NCI-H524 (cell line): ENCODE measurements at places on chromosomes 4 and X.
A peak's percentile ranks its signal among the peaks of the same experiment; 100 is the strongest.

GRCh38 chrX:50000937-50001542 lies 78.6 kb downstream of the CLCN5 start:
- no peak for DNase-seq

GRCh38 chr4:186472948-186473347 lies 82.4 kb downstream of the MTNR1A start:
- DNase-seq: no peak

DNA sequence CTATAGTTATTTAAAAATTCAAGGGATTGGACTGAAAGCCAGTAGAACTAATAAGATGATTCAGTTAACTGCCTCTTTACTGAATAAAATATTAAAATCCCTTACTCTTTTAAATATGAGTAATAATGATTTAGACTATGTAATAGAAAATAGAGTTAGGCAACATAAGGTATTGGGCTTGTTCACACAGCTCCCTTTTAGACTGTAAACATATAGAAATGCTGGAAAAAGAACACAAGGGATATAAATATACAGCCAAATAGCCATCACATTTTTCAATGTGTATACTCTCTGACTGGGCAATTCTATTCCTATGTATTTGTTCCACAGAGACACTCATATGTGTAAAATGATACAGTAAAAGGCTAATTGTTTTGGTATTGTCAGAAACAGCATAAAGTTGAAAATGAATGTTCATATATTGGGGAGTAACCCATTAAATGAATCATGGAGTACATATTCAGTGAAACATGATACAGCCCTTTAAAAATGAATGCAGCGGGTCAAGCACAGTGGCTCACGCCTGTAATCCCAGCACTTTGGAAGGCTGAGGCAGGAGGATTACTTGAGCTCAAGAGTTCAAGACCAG lies 129.8 kb downstream of the TBC1D19 start:
- DNase-seq: no peak

- no peak for DNase-seq
Measured at GRCh38 chrX:28278251-28278650, 297.0 kb upstream of the DCAF8L1 start.

- DNase-seq: no peak
Measured at GRCh38 chrX:122439831-122440230, 744.2 kb upstream of the GRIA3 start.

DNA sequence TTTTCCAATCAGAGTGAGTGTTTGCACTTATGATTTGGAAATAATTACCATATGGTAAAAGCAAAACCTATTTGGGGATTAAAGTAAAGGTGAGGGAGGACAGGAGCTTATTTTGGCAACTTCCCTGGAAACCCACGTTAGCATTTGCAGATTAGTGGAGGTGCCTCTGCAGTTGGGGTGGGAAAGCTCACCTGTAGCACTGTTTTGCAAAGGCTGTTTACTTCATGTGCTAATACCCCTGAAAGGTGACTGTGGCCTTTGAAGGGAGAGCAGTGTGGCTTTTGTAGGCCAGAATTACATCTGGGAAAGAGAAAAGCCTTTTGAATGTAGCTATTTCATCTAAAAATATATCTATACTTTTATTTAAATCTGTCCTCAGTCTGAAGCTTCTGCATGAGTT lies 9.4 kb downstream of the SUPT20HL1 start:
- no peak for DNase-seq

DNA sequence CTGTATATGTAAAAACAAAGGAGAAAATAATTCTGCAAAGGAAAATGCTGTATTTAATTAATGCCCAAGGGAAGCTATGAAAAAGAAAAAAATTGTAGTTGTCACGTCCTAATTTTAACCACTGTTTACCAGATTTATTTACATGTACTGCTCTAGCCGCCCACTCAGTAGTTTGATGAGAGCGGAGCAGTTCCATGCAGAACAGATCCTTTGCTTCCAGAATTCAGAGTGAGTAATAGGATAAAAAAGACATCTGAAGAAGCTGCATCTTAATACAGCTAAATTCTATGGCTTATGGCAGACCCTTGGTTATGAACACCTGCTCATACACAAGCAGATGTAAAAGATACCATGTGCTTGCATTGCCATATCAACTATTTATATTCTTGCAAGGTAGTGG lies 287.0 kb downstream of the GASK1B start:
- DNase-seq: no peak

DNA sequence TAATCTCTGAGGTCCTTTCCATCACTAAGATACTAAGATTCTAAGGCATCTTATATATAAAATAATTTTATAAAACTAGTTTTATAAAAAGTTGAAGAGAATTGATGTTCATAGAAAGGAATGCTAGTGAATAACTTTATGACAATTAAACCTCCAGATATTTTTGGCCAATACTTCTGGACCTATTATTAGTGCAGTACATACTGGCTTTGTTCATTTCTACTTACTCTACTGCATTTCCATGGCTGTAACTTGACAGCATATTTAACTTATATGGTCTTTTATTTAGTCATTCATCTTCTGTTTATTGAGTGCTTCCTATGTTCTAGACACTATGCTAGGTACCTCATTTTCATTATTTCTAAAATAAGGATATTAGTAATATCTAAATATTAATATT lies 6.8 kb upstream of the USP53 start:
- DNase-seq: no peak

DNA sequence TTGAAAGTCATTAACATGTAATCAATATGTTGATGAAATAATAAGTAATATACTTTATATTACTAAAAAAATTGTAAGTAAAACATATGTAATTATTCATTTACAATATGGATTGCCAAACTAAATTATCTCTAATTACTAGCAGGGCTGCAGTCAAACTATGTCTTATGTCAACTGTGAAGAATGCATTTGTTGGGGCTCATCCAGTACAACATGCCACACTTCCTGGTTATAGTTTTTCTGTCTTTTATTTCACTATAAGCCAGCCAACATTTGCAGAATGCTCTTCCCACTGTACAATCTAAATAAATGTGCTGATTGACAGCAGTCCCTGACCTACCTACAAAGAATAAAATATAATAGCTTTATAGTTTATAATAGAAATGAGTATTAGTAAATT lies 975.4 kb upstream of the NDST4 start:
- no peak for DNase-seq

- DNase-seq: peak; percentile 6
Measured at GRCh38 chrX:36867143-36867542, 141.0 kb upstream of the FAM47C start.

GRCh38 chr4:8280158-8280875 lies 10.8 kb downstream of the HTRA3 start:
- DNase-seq: no peak

DNA sequence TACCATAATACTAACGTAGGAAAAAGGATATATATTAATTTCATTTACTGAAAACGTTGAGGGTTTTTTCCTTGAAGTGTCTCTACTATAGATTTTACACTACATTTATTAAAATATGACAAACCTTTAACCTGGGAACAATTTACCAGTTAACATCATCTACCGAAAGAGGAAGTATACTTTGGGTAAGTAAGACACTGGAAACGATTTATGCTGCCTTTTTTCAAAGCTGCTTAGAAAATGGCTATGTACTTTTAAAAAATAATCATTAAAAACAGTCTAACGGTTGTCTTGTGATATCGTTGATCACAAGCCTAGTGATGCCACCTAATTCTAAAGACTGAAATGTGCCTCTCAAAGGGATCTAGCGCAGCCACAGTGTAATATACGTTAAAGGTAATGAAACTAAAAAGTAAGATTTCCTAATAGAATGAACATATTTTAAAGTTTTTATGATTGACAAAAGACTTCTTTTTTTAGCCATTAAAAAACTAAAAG lies 50.4 kb downstream of the STX18 start:
- no peak for DNase-seq

DNA sequence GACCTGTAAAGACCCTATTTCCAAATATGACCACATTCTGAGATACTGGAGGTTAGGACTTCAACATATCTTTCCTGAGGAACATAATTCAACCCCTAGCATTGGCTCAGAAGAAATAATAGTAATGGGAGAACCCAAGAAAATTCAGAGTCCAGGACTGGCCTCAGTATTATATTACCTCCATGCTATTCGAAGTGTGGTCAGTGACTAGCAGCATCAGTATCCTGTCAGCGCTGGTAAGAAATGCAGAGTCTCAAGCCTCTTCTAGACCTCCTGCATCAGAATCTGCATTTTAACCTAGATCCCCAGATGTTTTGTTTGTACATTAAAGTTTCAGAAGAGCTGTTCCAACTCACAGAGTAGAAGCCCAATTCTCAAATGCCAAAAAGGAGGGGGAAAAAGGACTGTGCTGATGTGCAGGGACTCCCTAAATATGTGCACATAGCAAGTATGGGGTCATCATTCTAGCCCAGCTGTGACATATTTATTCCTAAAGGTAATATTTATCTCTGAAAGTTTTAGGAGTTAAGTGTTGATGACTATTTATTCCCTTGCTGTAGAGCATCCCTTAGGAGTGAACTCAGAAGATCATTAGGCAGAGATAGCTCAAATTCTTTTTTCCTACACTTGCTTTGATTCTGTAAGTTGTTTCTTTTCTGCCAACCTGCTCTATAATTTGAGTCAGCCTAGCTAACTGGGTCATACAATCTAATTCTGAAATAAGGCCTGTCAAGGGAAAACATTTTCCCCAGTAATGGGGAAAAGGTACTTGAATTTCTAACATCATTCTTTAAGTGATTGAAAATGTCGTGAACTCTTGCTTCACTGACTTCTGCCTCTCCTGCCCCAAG lies 361.9 kb downstream of the ARHGAP24 start:
- DNase-seq: no peak

- DNase-seq: peak; percentile 77
Measured at GRCh38 chr4:73668782-73669201, 48.6 kb upstream of the RASSF6 start.

- DNase-seq: peak; percentile 19
Measured at GRCh38 chr4:109067508-109068235, 234.8 kb downstream of the COL25A1 start.

DNA sequence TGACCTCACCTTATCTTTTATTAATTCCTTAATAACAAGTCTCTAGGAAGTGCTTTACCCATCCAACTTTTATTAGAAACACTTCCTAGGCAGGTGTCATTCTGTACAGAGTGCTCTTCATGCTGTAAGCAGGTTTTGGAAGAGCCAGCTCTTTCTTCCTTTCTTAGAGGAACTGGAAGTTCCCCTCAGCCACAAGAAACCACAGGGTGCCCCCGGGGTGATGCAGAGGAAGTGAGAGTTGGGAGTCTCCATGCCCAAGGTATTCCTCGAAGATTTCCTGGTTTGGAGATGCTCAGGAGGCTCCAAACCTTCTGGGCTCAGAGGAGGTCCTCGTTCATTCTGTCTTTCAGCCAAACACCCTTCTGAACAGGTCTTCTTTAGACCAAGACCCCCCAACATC lies 83.8 kb downstream of the EGF start:
- DNase-seq: no peak

- no peak for DNase-seq
Measured at GRCh38 chr4:186798951-186799659, 75.4 kb upstream of the FAT1 start.

DNA sequence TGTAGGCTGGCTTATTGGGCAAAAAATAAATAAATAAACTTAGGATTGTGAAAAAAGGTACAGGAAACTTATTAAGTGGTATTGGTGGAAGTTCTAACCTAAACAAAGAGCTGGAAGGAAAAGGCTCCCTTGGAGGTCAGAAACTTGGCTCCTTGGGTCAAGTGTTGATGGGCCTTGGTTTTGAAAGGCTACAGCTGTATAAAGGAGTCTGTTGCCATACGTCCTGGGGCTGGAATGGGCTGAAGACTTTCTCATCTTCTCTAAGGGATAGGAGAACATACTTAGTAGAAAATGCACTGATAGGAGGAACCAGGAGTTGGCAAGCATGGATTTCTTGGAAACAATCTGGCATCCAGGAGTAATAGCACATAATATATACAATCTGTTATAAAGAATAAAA lies 56.6 kb downstream of the PDLIM5 start:
- DNase-seq: no peak

DNA sequence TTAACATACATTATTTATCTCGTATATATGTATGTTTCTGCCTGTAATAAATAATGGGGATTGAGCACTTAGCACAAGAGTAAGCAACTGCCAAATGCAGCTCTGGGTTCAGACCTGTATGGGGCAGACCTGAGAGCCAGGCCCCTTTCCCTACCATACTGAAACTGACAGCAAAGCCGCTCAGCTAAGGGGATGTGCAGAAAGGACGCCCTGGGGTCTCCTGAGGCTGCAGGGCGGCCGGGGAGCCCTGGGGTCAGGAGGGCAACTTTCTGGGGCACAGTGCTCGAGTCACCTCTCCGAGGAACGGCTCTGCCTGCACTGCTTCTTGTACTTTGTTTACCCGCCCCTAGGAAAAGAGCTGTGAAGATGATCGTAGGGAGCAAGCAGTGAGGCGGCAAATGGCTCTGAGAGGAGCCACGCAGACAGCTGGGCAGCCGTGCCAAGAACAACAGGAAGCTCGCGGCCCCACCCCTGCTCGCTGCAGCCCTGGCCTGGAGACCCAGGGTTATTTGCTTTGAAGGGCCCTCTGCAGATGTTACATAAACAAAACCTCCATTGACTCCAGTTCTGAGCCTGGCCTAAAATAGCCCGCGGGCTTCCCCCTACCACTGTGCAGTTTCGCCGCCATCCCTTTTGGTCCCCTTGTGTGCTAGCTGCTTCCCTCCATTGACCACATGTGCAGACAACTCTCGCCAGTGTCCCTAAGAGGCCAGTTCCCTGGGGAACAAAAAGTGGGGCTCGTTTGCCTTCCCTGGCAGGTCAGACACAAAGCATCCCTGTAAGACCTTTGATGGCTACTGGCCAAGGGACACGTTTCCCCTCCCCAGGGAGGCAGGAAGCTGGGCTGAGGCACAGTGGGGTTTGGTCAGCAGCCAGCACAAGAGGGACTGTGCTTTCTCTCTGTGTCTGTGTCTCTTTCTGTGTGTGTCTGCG lies 111.3 kb upstream of the LNX1 start:
- DNase-seq: peak; percentile 53

- DNase-seq: peak; percentile 0
Measured at GRCh38 chrX:50920132-50920531, 9.6 kb downstream of the BMP15 start.
